CD4-positive, alpha-beta T cell treated with Interleukin-10 for 1 hour (primary cell): ENCODE measurements at places on chromosomes 2 and 18.
A peak's percentile ranks its signal among the peaks of the same experiment; 100 is the strongest.

DNA sequence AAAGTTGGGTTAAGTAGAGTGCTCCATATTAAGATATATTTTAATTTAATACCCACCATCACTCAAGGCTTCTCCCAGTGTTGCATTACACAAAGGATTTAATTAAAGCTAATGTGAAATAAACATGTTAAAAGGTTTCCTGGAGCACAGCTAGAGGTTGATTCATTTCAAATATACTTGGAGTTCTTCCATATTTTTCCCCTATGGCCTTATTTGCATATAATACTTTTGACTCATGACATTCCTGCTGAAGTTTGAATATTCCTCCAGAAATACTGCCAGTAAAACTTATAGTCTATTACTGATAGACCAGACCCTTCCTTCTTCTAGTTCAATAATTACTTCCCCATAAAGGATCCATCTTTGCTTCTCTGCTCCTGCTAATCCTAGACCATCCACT, 227.5 kb downstream of the GULP1 start:
- no peak for DNase-seq

- DNase-seq: no peak
Measured at GRCh38 chr2:234468503-234468902, 28.4 kb downstream of the ARL4C start.

DNA sequence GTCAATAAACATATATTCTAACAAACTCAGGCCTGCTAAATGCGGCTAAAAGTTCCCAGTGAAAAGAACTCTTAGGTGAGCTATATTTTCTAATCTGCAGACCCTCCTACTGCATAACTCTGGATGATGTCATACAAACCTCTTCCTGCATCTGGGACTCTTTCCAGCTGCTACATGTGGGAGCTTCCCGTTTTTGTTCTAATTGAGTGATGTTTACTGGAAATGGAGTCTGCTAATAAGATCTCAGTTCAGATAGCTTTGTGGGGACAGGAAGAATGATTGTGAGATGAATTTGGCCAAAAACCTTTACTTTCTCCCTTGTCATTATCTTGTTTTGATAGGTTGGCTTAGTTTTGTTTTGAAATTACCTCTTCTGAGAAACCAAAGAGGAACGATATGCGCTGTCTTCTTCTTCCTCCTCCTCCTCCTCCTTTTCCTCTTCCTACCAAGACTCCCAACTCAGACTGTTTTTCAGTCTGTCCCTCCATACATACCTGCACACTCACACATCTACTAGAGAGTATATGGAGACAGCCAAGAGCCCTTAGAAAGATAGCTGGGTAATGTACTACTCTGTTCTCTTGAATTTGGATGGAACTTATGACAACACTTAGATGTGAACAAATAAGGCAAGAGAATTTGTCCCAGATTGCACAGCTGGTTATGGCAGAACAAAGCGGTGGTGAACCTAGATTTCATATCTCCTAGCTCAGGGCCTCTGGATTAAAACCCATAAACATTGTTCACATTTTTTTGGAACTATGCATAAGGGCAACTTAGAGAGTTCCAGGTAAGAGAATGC, 39.8 kb upstream of the AAK1 start:
- DNase-seq: no peak

GRCh38 chr18:7904529-7904928, 337.4 kb downstream of the PTPRM start:
- DNase-seq: no peak

DNA sequence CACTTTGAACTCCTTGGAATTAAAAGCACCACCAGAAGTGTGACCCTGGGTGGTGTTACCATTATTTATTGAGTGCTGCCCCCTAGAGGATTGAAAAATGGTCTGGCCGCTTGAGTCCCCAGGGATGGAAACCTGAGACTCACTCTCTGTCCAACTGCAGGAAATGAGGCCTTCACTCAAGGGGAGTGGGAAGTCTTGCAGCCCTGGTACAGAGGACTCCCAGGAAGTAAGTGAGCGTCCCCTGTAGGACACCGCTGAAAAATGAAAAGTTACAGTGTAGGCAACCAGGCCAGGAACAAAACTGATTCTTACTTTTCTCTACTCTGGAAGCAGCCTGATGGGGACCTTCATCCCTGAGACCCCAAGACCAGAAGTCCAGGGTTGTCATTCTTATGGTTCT, 2.2 kb upstream of the NRP2 start:
- peak; percentile 53 for DNase-seq

DNA sequence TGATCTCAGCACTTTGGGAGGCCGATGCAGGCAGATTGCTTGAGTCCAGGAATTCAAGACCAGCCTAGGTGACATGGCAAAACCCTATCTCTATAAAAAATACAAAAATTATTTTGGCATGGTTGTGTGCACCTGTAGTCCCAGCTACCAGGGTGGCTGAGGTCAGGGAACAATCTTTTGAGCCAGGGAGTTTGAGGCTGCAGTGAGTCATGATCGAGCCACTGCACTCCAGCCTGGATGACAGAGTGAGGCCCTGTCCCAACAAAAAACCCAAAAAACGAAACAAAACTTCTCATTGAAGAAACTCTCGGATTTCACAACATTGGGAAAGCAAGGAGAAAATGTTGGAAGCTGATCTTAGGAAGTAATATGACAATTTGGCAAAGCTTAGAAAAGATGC, 317.3 kb upstream of the MGAT5 start:
- no peak for DNase-seq

GRCh38 chr2:171858397-171858958, 35.6 kb downstream of the SLC25A12 start:
- DNase-seq: no peak

GRCh38 chr18:77851802-77852201, 602.2 kb downstream of the GALR1 start:
- DNase-seq: no peak

DNA sequence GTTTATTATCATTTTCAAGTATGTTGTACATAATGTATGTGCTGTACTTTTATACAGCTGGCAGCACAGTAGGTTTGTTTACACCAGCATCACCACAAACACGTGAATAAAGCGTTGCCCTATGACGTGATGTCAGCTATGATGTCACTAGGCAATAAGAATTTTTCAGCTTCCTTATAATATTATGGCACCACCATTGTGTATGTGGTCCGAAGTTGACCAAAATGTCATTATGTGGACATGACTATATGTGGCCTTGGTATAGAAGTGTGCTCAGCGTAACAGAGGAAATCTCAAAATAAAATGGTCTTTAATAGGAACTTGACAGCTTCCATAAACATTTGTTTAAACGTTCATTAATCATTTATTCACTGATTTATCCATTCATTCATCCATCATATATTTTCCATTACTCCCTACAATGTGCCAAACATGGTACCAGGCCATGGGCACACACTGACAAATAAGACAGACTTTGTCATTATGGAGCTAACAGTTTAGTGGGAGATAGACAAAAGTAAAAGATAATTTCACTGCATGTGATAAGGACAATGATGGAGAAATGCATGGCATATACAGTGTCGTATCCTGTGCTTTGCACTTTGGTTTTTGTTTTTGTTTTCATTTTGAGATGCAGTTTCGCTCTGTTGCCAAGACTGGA, 15.0 kb upstream of the DGUOK start:
- DNase-seq: no peak

DNA sequence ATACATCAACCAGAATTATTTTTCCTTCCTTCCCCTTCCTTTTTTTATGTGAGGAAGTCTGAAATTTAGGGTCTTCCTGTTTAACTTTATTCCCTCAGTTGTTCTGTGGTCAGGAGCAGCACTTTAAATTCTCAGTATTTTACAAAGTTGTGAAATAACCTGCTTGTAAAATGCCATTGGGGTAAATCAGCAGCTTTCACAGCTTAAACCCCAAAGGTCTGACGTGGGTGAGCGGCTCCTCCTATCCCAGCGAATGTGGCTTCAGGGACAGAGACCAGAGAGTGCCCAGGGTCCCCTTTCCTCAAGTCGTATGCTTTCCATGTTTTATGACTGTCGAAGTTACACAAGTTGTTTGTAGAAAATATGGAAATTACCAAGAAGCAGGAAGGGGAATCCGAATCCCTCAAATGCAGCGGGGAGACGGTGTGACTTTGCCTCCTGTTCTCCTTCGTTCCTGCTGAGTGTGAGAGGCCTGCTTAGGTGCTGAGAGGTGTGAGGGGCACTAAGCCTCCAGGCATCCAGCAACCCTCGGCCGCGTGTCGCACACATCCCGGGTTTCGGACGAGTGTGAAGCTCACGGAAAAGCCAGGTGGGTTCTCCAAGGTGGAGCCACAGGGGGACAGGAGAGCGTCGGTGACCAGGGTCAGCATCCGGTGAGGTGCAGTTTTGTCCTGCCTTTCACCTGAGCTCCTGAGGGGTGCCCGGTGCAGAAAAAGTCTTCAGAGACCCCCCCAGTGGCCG, 10.8 kb upstream of the KCNG2 start:
- no peak for DNase-seq

DNA sequence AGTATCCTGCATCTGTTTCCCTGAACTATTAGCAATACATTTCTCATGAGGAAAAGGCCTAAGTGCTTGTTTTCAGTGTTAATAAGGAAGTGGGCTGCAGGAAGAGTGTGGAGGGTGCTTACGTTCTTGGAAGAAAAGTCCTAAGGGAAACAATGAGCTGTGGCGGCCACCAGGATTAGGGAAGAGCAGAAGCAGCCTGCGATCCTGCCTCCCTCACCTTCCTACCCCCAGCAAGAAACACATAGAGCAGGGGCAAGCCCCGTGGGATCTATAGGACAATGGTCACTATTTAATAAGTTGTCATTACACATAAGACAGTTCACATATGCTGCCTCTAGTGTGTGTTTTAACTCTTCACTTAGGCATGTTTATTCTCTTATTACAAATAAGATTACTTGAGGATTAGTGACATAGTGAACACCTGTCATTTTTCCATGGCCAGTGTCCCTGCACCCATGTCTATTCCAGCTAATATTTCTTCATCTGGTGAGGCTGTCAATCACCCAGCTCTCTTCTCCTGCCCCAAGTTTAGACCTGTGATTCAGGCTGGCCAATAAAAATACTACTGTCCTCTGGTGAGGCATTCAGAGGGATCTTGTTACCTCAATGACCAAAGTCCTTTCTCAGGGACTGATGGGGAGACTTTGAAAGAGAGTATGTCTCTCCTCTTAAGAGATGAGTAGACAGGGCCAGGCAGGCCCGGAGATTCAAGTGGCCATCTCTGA, 510.9 kb upstream of the CELF4 start:
- no peak for DNase-seq

- DNase-seq: no peak
Measured at GRCh38 chr2:230600881-230601280, 111.8 kb upstream of the CAB39 start.

- DNase-seq: no peak
Measured at GRCh38 chr2:238225911-238226697, 13.7 kb downstream of the HES6 start.

GRCh38 chr18:29218091-29218490, 1041.2 kb upstream of the CDH2 start:
- no peak for DNase-seq

DNA sequence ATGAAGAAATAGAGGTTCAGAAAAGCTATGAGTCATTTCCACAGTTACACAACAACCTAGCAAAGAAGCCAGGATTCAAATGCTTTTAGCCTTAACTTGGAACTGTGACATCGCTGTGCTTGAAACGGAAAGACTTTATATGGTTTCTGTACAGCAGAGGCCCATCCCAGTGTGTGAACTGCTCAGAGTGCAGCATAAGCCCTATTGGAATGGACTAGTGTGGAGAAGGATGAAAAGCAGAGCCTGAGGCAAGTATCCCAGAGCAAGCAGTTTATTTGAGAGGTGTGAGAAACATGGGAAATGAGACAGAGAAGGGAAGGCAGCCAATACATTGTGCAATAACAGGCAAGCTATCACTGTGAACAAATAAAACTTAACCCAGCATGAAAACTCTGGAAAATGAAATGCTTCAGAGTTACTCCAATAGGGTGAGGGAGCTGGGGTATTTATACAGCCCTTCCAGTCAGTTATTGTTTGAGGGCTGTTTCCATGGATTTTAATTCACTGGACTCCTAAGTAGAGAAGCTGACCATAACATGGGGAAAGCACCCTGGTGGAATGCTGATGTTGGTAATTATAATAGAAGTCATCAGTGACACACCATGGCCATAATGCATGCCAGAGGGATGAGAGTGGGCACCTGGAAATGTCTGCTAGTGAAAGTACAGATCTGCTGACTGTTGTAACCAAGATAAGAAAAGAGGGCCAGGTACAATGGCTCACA, 254.0 kb upstream of the POU3F3 start:
- DNase-seq: no peak

DNA sequence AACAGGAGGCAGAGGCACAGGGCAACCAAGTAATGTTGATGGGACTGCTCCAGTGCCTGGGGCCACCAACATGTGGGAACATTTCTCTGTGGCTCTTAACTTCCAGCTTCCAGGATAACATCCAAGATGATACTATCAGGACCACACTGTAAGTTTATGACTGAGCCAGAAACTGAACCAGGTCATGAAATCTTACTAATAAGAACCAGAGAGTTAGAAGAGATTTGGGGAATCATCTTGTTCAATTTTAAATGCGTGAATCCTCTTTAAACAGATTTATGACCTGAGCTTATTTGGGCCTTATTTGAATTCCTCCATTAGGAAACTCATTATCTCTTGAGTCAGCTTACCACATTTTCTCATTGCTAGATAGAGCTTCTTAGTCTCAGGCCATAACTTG, 45.0 kb downstream of the MAP2 start:
- no peak for DNase-seq

DNA sequence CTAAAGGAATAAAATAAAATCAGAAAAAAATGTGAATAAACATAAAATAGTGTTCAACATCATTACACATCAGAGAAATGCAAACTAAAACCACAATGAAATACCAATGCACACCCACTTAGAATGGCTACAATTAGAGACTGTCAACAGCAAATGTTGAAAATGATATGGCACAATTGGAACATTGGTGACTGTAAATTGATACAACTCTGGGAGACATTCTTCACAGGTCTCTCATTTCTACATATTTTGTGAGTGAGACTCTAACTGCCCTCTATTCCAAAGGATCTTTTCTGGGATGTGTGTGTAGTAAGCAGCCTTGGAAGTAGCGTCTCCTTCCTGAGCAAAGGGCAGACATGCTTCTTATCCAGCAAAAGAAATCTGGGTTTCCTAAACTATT, 323.0 kb downstream of the FBXO15 start:
- no peak for DNase-seq

DNA sequence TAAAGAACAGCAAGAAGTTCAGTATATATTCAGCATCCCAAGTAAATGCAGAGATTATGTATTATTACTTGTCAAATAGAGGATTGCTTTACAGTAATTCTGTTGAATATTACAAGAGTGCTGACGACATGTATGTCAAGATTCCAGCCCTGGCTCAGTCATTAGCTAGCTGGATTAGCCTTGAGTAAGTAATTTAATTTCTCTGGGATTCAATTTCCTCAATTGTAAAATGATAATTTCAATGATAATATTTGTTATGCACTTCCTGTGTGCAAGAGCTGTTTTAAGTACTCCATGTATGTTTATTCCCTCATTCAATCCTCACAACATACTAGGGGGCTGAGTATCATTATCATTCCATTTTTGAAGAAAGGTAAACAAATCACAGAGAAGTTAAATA, 44.0 kb downstream of the TCF4 start:
- no peak for DNase-seq
